ENCODE measurements at places on chromosomes 11 and 22. TPM values are rescaled to one million over a fixed set of nuclear protein-coding genes. Genes with fewer than 3 reads are reported as not detected.

The GRK3 gene
- polyA plus RNA-seq = 14.2 TPM

The SLC17A6 gene
- polyA plus RNA-seq = not detected

The MMP13 gene
- 0.07 TPM for polyA plus RNA-seq

The TNKS1BP1 gene
- polyA plus RNA-seq = 103 TPM

The EIF3M gene
- 378 TPM for polyA plus RNA-seq

The SPTBN2 gene
- polyA plus RNA-seq = 7.1 TPM

The PIWIL4 gene
- 16.0 TPM for polyA plus RNA-seq

The OR2AT4 gene
- 3.2 TPM for polyA plus RNA-seq

The CHRM1 gene
- polyA plus RNA-seq = 1.3 TPM

The AMPD3 gene
- polyA plus RNA-seq = 5.0 TPM

The CAT gene
- polyA plus RNA-seq = 120 TPM

The CSNK2A3 gene
- polyA plus RNA-seq = 2.8 TPM

The NUCB2 gene
- polyA plus RNA-seq = 53.7 TPM

The RAPSN gene
- polyA plus RNA-seq = 0.64 TPM

The SCGB1D2 gene
- polyA plus RNA-seq = 0.13 TPM

The TRIM51 gene
- not detected for polyA plus RNA-seq

The POU2AF2 gene
- 0.49 TPM for polyA plus RNA-seq

The C22orf31 gene
- polyA plus RNA-seq = 1.5 TPM

- no peak for DNase-seq
Observed at GRCh38 chr11:129377739-129378138, 2.1 kb downstream of the BARX2 start.

GRCh38 chr11:104432981-104433380, 269.0 kb upstream of the PDGFD start:
- DNase-seq = no peak

- no peak for DNase-seq
Observed at GRCh38 chr11:2036863-2037486, 39.3 kb upstream of the H19 start.

GRCh38 chr22:50473088-50473487, 1.7 kb downstream of the SBF1 start:
- DNase-seq = no peak

- no peak for DNase-seq
Observed at GRCh38 chr11:115996125-115996807, 492.1 kb upstream of the CADM1 start.

DNA sequence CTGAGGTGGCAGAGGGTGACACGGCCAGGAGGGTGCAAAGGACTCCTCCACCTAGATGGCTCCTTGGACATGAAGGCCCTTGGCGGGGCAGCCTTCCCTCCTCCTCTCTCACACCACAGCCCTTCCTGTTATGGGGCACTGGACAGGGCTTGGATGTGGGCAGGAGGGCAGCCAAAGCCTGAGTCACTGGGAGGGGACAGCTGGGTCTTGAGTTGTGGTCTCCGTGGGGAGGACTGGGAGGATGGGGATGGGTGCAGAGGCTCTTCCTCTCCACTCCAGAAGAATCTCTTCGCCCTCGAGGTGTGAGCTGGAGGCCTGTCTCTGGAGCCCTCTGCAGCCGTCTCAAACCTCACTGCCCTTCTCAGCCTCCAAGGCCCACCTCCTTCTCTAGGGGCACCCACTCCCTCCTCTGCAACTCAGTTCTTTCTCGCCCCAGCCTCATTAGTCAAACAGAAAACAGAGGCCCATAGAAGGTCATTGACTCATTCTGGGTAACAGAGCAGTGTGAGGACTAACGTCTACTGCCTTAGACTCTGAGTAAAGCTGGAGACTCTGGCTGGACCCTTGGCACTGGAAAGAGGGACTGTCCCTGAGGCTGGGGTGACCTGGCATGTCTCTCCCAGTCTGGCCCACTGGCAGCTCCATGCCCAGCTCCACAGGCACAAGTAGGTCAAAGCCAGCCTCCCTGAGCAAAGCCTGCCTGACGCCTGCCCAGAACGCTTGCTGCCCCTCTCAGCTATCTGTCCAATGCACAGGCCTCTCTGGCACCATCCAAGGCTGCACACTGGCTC, 47.5 kb upstream of the CDON start:
- DNase-seq = no peak

DNA sequence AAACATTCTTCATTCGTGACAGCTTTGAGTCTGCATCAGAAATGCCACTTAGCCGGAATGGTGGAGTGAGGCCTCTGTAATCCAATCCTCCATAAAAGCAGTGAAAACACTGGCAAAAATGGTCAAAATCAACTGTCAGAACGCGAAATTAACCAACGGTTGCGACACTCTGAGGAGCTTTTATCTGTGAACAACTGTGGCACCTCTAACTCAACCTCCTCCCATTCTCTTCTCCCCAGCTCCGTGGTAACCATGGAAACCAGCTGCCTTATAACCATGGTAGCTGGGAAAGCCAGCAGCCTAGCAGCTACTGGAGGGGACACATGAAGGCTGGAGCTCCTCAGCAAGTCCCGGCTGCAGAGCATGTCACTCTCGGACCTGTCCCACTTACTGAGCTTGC, 20.3 kb downstream of the AP2A2 start:
- no peak for DNase-seq

- no peak for DNase-seq
Observed at GRCh38 chr11:129605815-129606214, 209.8 kb upstream of the TMEM45B start.

GRCh38 chr22:42284643-42285181, 14.3 kb upstream of the TCF20 start:
- DNase-seq = no peak

GRCh38 chr22:34414467-34415440, 494.5 kb upstream of the LARGE1 start:
- peak; percentile 76 for DNase-seq

DNA sequence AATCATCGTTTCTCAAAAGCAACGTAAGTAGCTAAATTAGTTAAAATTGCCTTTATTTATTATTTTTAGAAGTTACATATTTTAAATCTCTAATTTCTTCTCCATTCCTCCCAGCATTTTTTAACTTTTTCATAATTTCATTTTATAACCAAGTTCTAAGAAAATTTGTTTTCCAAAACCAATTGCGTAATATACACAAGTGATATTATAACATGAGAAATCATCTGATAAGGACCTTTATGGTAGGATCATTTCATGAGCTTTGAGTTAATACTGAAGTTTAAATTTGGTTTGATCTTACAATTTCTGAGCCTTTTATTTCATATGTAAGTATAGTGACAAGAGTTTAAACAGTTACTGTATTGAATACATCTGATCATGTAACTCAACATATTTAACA, 27.7 kb upstream of the CARD18 start:
- no peak for DNase-seq

DNA sequence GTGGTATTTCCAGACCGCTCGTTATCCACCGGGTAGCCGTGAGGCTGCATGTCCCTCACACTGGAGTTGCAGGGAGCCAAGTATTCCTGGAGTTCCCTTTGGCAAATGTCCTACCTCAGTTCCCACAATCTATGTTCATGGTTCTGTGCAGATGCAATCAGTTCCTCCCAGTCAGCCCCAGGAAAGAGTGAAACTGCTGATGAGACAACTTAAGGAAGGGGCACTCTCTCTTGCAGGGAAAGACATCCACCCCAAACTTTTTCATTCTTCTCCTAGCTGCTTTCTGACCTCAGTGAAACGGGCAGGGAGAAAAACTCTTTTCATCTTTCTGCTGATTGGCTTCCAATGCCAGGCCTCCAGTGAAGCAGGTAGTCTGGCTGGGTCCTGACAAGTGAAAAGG, 205.1 kb upstream of the TMEM45B start:
- no peak for DNase-seq

DNA sequence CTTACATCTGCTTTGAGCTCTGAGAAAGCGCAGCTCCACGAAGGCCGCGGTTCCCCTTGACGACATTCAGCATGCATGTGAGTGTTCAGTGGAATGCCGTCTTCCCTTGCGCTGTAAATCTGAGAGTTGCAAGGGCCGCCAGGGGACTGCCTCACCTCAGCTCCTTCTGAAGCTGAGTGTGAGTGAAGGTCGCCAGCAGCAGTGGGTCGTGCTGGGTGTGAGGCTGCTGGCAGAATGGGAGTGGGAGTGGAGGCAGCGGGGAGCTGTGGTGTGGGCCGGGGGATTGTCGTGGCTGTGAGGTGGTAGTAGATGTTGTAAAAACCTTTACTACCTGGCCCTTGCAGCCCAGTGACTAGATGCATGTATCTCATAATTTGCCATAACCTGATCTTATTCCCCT, 65.2 kb downstream of the PPP6R2 start:
- no peak for DNase-seq

- peak; percentile 67 for DNase-seq
Observed at GRCh38 chr22:39985383-39986035, 9.2 kb upstream of the FAM83F start.

- peak; percentile 58 for DNase-seq
Observed at GRCh38 chr11:11787305-11788062, 54.3 kb upstream of the USP47 start.

GRCh38 chr11:57434640-57435546, 8.0 kb upstream of the SLC43A3 start:
- peak; percentile 73 for DNase-seq

- no peak for DNase-seq
Observed at GRCh38 chr22:22605074-22605404, 39.4 kb upstream of the GGTLC2 start.

GRCh38 chr11:95968585-95968984, 44.7 kb upstream of the MTMR2 start:
- DNase-seq = no peak

- DNase-seq = no peak
Observed at GRCh38 chr11:86142170-86142569, 73.3 kb upstream of the PICALM start.

GRCh38 chr22:37290737-37291136, 8.4 kb downstream of the CYTH4 start:
- DNase-seq = no peak

DNA sequence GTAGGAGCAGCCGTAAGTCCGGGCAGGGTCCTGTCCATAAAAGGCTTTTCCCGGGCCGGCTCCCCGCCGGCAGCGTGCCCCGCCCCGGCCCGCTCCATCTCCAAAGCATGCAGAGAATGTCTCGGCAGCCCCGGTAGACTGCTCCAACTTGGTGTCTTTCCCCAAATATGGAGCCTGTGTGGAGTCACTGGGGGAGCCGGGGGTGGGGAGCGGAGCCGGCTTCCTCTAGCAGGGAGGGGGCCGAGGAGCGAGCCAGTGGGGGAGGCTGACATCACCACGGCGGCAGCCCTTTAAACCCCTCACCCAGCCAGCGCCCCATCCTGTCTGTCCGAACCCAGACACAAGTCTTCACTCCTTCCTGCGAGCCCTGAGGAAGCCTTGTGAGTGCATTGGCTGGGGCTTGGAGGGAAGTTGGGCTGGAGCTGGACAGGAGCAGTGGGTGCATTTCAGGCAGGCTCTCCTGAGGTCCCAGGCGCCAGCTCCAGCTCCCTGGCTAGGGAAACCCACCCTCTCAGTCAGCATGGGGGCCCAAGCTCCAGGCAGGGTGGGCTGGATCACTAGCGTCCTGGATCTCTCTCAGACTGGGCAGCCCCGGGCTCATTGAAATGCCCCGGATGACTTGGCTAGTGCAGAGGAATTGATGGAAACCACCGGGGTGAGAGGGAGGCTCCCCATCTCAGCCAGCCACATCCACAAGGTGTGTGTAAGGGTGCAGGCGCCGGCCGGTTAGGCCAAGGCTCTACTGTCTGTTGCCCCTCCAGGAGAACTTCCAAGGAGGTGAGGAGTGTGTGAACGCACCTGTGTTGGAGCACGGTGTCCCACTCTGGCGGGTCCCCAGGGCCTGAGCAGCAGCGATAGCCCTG, at the start of gene TAGLN:
Gene TAGLN (plus strand): TSS at position 318 of the 863 bp plus-strand sequence. CDS start 3,644 bp downstream, outside the sequence.
- peak; percentile 43 for DNase-seq

- DNase-seq = no peak
Observed at GRCh38 chr11:46064221-46064620, 57.0 kb downstream of the PHF21A start.

- DNase-seq = peak; percentile 46
Observed at GRCh38 chr22:29641042-29641699, 37.7 kb downstream of the NF2 start.

- DNase-seq = no peak
Observed at GRCh38 chr11:75269367-75269660, 28.7 kb downstream of the TPBGL start.

GRCh38 chr11:7833527-7833926, 36.8 kb upstream of the OR5P2 start:
- DNase-seq = no peak

DNA sequence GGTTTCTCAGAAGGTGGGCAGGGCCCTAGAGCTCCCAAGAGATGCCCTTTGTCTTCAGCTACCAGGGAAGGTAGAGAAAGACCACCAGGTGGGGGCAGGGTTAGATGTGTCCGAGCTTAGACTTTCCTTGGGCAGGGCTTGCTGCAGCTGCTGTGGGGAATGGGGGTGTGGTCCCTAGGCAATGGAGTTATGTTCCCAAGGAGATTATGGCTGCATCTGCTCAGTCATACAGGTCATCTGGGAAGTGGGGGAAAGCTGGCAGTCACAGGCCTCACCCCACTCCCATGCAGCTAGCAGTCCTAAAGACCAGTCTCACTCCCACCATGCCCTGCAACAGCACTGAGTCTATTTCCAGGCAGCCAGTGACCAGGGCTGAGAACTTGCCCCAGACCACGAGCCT, 29.5 kb downstream of the MMP27 start:
- no peak for DNase-seq

DNA sequence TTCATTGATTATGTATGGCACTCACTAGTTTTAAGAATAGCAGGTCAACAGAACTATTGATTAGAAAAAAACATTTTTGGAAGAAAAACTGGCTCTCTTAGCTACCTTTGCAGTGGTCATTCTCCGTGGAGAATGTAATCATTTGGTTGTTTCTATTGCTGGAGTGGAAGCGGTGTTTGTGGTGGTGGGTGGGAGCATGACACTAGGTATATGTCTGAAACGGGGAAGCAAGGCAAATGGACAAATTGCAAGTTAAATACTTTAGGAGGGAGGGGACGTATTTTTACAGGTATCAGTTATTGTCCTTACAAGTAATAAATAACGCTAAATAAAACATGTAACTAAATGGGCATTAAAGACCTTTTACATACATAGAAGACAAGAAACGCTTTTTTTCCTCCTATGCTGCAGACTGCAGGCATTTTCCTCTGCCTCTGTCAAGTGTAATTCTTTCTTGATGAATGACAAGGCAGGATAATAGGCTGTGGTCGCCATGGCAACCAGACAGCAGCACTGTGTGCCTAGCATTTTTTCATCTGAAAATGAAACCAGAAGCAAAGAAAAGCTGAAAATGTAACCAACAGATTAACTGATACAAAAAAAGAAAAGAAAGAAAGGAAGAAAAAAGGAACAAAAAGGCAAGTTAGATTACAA, 46.2 kb downstream of the BLID start:
- peak; percentile 38 for DNase-seq

DNA sequence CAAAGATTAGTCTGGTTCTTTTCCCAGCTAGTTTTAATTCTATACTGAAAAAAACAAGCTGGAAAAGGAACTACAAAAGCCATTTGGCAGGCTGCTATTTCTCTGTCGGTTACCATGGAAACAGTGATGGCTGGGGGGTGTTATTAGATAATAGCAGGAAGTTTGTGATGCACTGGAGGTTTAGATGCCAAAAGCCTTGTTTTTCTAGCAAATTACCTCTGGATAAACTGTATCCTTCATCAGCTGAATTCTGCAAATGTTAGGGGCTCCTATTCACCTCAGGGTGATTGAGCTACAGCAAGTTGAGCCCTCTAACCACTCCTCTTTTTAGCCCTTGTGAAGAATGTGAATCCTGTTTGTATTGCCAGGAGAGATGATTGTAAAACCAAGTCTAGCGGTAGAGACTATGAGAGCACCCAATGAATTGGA, 25.2 kb downstream of the ALKBH3 start:
- peak; percentile 54 for DNase-seq

- no peak for DNase-seq
Observed at GRCh38 chr11:13216711-13217075, 60.9 kb upstream of the BMAL1 start.
